ENCODE measurements at places on chromosomes 4 and X.
A peak's percentile ranks its signal among the peaks of the same experiment; 100 is the strongest.

- DNase-seq: no peak
Measured at GRCh38 chr4:149347139-149347538, 468.5 kb downstream of the IQCM start.

DNA sequence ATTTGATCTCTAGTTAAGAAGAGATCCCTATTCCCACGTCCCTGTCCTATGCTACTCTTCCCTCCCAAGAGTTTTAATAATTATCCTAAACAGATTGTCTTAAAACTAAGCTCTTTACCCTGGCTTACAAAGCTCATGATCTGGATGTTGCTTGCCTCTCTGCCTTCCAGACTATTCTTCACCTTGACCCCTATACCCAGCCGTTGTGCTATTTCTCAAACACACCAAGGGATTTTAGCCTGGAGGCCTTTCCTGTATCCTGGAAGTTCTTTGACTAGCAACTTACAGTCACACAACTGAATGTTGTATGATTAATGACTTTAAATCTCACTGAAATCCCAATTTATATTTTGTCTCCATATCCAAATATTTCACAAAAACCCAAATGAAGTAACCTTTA is 314.9 kb downstream of the ADGRL3 start:
- no peak for DNase-seq

- no peak for DNase-seq
Measured at GRCh38 chrX:78712336-78712735, 35.2 kb upstream of the LPAR4 start.

GRCh38 chr4:165398570-165398969 is 19.8 kb downstream of the CPE start:
- no peak for DNase-seq

DNA sequence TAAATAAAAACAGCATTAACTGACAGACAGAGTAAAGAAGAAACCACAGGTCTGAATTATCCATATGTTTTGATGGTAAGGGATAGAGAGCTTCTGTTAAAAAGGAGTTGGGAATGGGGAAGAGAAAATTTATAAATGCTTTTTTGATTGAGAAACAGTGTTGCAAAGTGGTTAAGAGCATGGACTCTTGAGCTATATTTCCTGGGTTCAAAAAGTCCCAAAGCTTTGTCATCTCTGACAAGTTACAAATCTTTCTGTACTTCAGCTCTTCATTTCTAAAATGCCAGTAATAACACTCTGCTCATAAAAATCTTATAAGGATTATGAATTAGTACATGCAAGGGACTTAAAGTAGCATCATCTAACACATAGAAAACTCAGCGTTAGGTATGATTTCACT is 62.2 kb downstream of the N4BP2 start:
- DNase-seq: no peak

DNA sequence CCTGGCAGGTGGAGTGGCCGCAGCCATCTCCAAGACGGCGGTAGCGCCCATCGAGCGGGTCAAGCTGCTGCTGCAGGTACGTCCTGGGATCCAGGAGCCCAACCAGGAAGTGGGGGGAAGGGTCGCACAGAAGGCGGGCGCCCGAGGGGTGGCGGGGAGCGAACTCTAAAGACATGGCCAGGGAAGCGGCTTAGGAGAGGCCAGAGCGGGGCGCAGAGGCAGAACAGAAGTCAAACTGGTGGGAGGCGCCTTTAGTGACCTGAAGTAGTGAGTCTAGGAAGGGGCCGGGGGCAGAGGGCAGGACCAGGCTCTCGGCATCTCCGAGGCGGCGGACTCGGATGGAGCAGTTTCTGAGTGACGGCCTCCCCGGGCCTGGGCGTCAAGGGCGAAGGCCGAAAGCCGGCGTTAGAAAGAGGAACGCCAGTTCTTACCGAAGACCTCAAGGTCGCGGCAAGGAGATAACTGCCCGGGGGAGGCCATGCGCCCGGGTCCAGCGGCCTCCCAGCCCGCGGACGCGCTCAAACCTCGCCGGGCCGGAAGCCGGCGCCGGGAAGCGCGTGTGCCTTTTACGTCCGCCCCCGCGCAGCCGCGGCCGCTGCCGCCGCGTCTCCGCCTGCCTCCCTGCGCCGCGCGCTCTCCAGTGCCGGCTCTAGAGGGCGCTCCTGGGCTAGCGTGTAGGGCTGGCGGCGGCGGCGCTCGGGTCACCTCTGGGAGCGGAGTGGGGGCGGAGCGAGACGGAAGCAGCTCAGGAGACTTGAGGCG is 488 bp downstream of the SLC25A5 start:
- DNase-seq: peak; percentile 37

DNA sequence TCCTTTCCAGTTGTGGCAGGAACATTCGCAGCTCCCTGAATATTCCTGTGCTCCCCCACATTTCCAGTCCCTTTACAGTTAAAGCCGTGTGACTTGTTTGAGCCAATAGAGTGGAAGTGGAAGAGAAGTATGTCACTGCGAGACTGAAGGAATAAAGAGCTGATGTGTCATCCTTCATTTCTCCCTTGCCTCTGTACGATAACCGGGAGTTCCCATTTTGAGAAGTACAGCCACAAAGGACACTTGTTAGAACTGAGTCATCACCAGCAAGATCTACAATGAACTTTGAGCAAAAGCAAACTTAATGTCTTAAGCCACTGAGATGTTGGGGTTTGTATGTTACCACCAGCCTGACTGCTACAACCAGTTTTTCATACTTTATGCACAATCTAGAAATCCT is 92.3 kb downstream of the SPRY1 start:
- no peak for DNase-seq
